ENCODE measurements at places on chromosomes 6 and 20. TPM values are rescaled to one million over a fixed set of nuclear protein-coding genes. Genes with fewer than 3 reads are reported as not detected.

DNA sequence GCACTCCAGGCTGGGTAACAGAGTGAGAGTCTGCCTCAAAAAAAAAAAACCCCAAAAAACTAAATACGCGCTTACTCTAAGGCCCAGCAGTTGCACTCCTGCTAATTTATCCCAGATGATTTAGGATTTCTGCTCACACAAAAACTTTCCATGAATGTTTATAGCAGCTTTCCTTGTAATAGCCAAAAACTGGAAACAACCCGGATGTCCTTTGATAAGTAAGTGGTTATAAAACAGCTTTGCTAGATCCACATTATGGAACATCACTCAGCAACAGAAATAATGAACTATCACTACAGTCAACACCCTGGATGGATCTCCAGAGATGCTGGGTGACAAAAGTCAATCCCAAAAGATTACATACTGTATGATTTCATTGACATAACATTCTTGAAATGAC, 220.4 kb upstream of the JARID2 start:
- no peak for DNase-seq

DNA sequence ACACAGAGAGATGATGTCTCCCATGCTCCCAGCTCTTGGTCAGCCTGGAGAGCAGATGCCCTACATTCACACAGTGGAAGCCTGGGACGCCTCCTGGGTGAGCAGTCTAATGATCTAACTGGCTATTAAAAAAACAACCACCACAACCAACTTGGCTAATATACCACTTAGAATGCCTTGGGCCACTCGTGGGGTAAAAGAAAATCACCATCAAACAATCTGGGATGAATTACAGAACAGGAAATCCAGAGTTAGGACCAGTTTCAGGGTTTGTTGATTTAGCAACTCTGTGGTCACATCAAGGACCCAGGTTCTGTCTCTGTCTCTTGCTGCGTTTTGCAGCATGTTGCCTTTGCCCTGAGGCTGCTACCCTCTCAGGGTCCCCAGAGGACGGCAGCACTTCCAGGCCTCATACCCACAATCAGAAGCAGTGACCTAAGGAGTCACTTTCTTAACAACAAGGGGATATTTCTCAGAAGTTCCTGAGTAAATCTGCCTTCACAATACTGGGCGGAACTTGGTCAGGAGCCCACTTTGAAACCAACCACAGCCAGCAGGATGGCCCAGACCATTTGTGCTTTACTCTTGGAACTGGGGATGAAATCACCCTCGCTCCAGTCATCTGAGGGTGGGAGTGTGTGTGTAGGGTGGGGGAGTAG, 118.7 kb downstream of the CLIC5 start:
- no peak for DNase-seq

DNA sequence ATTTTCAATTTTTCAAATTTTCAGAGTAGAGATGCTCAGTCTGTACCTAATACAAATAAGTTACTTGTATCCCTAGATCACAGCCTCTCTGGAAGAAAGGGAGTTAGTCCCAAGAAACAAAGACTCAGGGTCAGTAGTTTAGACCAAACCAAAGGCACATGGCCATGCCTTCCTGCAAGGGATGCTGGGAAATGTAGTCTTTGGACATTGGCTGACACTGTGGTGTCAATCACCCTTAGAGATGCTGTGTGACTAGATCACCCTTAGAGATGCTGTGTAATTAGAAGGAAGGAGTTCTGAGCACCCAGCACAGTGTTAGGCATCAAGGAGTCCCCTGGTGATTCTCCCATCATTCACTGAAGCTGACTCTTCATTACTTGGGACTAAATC, 202.1 kb downstream of the NFATC2 start:
- DNase-seq: no peak

DNA sequence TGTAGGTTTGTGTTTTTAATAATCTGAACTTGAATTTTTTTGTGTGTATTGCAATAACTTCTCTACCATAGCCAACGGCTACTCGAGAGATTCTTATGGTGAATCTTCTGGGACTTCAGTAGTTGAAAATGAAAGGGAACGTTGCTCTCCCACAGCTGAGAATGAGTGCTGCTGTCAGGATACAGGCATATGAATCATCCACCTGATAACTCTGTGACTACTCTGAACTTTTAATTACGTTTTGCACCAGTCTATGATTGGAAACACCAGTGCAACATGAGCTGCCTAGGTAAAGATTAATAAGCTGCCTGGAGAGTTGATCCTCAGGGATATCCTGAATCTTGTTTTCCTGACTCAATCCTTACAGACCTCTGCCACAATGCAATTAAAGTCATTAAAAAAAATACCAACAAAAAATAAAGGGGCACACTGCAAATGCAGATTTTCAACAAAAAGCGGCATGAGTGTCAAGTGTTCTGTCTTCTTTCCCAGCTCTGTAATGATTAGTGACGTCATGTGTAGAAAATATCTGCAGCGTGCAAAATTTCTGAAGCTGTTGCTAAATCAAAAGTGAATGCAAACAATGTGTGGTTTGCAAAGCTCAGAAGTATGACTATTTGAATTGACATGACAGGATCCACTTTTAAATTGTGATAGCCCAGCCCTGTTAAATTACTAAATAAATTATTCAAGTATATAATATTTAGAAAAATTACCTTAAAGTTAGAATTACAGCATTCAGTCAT, 432.2 kb downstream of the HTR1B start:
- no peak for DNase-seq

GRCh38 chr20:36405255-36405654, 99.1 kb downstream of the DLGAP4 start:
- DNase-seq: no peak

GRCh38 chr6:167330750-167331149, 5.9 kb downstream of the TTLL2 start:
- DNase-seq: no peak

DNA sequence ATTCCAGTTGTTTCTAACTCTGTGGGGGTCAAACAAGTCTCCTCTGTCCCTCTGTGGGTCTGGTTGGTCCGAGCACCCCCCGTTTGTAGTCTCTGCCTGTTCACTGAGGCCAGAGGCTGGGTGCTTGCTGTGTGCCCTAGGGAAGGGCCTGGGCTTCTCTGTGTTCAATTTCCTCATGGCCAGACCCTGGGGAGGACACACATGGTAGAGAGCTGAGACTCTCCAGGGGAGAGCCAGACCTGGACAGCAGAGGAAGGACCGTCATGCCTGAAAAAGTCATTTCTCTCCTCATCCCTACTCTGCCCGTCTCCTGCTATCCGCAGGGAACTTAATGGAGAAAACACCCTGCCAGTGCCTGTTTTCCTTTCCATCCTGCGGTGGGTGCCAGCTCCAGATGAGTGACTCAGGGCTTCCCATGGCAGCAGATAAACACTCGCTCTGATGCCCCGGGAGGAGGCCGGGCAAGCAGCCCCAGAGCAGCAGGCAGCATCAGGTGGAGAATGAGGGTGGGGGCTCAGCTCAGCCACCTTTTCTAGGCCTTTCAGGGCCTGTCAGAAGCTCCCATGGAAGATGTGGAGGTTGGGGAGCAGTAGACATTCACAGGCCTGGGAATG, 51.9 kb downstream of the SNAI1 start:
- DNase-seq: no peak

DNA sequence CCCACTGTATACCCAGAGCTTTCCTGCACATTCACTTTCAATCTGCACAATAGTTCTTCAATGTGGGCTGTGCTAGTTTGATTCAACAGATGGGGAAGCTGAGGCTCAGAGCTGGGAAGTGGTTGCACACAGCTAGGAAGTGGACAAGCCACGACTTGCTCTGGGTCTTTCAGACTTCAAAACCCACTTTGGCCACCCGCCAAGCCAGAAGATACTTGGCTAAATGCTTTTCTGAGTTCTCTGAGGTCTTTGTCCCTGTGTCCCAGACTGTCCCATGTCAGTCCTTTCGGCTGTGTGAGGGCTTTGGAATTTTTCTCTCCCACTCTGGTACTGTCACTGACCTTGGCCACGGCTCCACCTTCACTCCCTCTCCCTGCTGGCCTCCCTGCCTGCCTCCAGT, 10.6 kb downstream of the PDYN start:
- no peak for DNase-seq

GRCh38 chr6:106727480-106728149, 98.2 kb downstream of the QRSL1 start:
- no peak for DNase-seq

- DNase-seq: peak; percentile 24
Observed at GRCh38 chr20:46990596-46991104, 96.0 kb downstream of the EYA2 start.

- no peak for DNase-seq
Observed at GRCh38 chr6:6826961-6827360, 238.4 kb downstream of the LY86 start.

DNA sequence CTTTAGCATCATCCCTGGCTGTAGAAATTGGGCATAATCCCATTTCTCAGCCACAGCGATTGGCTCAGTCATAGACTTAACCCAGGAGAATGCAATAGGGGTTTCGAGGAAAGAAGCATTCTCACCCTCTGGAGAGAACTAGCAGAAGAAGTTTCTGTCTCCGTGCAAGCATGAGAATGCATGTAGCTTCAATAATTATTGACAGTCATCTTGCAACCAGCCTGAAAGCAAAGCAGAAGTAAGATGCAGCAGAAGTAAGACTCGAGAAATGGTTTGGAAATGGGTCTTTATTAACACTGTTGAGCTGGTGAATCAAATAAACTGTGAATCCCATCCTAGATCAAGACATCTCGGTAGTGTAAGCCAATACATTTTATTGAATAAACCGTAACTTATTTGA, 828.8 kb upstream of the GJE1 start:
- DNase-seq: no peak

- DNase-seq: no peak
Observed at GRCh38 chr20:44714102-44714700, 968 bp upstream of the CCN5 start.

DNA sequence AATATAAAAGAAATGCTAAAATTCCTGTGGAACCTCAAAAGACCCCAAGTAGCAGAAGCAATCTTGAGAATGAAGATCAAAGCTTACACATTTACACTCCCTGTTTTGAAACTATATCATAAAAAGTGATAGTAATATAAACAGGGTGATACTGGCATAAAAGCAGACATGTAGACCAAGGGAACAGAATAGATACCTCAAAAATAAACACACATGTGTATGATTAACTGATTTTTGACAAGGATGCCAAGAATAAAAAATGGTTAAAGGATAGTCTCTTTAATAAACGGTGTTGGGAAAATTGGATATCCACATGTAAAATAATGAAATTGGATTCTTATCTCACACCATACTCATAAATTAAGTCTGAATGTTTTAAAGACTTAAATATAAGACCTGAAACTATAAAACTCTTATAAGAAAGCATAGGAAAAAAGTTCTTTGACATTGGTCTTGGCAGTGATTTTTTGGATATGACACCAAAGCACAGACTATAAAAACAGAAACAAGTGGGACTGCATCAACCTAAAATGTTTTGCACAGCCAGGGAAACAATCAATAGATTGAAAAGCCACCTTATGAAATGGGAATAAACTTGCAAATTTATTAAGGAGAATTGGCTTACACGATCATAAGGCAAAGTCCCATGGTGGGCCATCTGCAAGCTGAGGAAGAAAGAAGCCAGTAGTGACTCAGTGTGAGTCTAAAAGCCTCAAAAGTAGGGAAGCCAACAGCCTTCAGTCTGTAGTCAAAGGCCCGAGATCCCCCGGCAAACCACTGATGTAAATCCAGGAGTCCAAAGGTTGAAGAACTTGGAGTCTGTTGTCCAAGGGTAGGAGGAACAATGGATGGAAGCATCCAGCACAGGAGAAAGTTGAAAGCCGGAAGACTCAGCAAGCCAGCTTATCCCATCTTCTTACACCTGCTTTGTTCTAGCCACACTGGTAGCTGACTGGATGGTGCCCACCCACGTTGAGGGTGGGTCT, 144.3 kb downstream of the MEI4 start:
- DNase-seq: no peak

DNA sequence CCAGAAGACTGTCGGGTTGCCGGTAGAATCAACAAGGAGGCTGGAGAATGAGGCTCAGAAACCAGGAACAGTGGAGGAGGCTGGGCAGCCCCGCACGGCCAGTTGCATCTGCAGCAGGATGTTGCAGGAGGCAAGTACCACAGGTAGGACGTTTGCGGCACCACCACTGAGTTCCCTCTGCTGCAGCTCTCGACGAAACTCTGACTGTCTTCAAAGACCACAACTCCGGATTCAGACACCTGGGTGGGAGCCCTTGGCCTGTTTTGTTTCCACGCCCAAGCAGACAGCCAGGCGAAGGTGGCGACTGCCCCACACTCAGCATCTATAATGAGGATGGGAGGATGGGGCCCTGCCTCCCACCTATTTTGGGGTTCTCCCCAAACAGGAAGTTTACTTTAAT, 218.2 kb downstream of the ZDHHC14 start:
- DNase-seq: no peak

GRCh38 chr6:54236984-54237383, 71.3 kb upstream of the TINAG start:
- no peak for DNase-seq

The SLC25A27 gene
- total RNA-seq: 22.6 TPM

The CCR6 gene
- total RNA-seq: 0.54 TPM

The ZNF165 gene
- 3.6 TPM for total RNA-seq

The ADAM33 gene
- total RNA-seq: 4.3 TPM

The BMP5 gene
- total RNA-seq: 0.76 TPM

The ADGRF4 gene
- not detected for total RNA-seq

The SLC22A3 gene
- total RNA-seq: 6.4 TPM

The FAM83D gene
- 0.79 TPM for total RNA-seq

The GHRH gene
- total RNA-seq: not detected
